ENCODE measurements at places on chromosomes 4 and X.
A peak's percentile ranks its signal among the peaks of the same experiment; 100 is the strongest.

GRCh38 chrX:8728932-8729535 lies 2.9 kb downstream of the ANOS1 start:
- DNase-seq: no peak

GRCh38 chr4:182564724-182565369 lies 321.6 kb downstream of the TENM3 start:
- no peak for DNase-seq

DNA sequence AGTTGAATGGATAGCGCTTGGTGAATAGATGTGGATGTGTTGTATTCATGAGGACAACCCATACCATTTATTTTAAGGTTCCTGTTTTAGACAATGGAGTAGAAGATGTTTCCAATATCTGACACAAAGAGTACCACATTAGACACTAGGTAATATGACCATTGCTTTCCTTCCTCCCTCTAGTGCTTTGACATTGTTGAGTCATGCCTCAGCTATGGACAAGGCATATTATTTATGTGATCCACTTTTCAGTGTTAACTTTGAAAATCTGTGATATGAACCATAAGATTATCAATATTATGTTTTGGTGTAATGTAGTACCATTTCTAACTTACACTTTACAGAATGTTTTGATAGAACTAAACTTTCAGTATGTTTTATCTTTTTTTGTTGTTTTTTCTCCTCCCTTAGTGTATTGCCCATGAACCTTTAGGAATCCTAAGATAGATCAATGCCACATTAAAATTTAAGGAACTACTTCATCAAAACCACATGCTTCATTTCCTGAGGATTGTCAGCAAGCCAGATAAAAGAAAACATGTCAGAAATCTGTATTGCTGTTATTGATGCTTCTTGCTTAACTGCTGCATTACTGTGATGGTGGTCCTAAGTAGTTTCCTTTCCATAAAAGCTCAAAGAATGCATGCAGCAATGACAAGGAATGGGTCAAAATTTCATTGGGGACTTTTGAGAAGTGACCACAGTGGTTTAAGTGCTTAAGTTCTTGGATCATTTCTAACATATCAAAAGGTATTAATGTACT lies 105.0 kb downstream of the PCDH7 start:
- no peak for DNase-seq

DNA sequence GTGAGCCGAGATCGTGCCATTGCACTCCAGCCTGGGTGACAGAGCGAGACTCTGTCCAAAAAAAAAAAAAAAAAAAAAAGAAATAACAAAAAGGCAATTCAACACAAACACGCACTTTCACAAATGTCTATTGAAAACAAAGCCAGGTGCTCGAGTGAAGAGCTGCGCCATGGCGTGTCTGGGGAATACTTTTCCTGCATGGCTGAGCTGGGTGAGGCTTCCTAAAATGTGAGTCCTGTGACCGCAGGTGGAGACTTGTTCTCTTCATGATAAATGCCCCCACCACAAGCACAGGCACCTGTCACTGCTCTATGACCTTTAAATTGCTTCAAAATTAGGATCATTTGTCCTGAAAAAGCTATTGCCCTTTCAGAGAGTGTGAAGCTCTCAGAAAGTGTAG lies 4.0 kb upstream of the ABLIM2 start:
- DNase-seq: no peak

GRCh38 chr4:134668237-134668636 lies 466.6 kb upstream of the PABPC4L start:
- DNase-seq: no peak

- no peak for DNase-seq
Observed at GRCh38 chrX:110204986-110205385, 112.9 kb downstream of the AMMECR1 start.

GRCh38 chrX:79181401-79181800 lies 36.9 kb downstream of the GPR174 start:
- DNase-seq: no peak

GRCh38 chr4:187209921-187210613 lies 486.4 kb upstream of the FAT1 start:
- DNase-seq: no peak

GRCh38 chrX:51376672-51377071 lies 44.0 kb downstream of the NUDT10 start:
- DNase-seq: no peak

GRCh38 chrX:104913348-104913747 lies 307.1 kb downstream of the TEX13A start:
- DNase-seq: no peak

DNA sequence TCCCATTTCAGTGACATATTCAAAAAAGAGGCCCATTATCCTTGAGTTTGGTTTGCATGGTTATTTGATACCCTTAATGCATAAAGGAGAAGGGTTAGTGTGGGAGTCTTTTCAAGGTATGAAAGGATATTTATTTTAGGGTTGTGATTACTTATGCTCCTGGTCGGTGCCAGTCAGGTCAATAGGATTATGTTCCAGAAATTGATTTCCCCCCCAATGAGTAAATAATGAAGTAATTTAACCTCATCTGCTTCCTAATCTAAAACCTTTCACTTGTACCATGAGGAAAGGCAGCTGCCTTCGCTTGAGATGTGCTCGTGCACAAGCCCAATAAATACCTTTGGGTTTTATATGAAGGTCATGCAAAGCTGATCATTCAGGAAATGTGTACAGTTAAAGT lies 55.0 kb upstream of the NR0B1 start:
- DNase-seq: no peak

DNA sequence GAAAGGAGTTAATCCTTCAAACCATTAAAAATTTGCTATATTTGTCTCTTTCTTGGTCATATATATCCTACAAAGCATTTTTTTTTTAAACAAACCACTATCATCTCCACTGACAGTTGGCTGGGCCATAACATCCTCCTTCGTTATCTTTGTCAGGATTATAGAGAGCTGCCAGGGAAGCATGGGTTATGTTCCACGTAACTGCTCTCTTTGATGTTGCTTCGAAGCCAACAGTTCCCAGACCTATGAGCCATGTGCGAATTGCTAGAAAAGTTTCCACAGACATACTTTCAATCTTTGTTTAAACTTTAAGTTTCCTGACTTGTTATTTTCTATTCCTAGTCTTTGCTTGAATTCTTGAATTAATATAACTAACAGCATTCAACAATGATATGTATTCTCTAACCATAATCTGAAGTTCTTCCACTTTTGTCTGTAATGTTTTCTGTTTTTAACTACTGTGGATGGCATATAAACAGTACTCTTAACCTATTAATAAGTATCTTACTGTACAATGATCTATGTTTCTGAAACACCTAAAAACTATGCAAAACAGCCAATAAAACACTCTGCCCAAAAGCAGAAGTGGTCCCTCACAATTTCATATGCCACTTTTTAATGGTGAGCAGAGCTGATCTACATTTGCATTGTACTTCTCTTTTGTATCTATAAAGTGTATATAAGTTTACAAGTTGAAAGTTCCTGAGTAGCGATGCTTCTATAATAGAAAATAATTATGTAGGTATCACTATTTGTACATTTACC lies 37.9 kb downstream of the EREG start:
- DNase-seq: no peak

DNA sequence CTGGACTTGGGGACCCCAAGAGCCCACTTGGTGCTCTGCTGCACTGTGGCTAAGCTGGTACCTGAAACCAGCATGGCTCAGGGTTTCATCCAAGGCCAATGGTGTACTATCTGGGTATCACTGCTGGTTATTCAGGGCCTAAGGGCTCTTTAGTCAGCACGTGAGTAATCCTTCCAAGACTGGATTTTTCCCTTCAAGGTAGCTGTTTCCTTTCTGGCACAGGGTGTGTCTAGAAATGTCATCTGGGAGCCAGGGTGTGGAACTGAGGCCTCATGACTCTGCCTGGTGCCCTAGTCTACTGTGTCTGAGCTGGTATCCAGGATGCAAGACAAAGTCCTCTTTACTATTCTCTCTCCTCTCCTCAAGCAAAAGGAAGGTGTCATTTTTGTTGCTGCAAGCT lies 99.0 kb upstream of the QRFPR start:
- no peak for DNase-seq

DNA sequence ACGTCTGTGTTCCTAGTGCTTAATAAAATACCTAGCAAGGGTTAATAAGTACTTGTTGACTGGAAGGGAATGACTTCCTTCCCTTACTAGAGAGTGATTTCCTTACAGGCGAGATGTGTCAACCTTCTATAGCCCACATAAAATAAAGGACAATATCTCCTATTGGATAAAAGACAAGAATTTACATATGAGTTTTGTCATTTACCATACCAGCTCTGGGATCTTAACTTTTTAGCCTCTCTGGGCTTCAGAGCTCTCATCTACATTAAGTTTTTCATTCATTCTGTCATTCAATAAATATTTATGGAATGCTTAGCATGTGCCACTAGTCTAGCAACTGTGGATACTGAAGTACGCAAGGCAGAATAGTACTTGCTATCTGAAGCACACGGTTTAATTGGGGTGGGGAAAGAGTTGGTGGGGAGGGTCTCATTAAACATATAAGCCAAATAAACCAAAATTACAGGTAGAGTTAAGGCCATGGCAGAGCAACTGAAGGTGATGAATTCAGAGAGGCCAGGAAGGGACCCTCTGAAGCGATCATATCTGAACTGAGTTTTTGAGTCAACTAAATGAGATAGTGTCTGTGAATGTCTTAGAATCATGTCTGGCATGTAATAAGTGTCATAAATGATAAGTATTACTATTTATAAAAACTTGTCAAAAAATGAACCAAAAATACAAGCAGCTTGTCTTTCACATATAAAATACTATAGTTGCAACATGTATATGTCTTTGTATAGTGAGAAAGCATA lies 91.6 kb upstream of the BMP2K start:
- no peak for DNase-seq

GRCh38 chr4:163666332-163666873 lies 171.9 kb downstream of the TMA16 start:
- no peak for DNase-seq

- DNase-seq: no peak
Observed at GRCh38 chr4:58776627-58777026, 1666.4 kb upstream of the IGFBP7 start.

- DNase-seq: no peak
Observed at GRCh38 chr4:141455651-141456050, 180.7 kb upstream of the IL15 start.

GRCh38 chr4:6885953-6886557 lies 23.6 kb upstream of the TBC1D14 start:
- peak; percentile 82 for DNase-seq

DNA sequence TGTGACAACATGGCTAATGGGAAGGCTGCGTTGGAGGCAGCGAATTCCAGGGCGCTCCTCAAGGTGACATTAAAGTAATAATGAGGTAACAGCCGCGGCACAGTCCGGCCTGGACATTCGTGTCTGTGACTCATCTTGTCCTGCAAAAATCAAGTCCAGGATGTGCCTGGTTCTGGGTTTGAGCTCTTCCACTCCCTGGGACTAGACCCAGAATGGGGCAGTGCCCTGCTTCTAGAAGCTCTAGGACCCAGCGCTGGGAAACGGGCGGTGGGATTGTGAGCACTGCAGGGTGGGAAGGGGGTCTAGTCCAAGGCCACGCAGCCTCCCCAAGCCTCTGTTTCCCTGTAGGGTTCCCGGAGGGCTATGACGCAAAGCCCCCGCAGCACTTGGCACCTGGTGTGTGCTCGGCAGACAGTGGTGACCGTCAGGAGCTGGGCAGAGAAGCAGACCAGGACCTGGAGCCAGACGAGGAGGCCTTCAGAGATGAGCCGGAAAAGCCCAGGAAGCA lies 34.9 kb downstream of the HMX1 start:
- no peak for DNase-seq

DNA sequence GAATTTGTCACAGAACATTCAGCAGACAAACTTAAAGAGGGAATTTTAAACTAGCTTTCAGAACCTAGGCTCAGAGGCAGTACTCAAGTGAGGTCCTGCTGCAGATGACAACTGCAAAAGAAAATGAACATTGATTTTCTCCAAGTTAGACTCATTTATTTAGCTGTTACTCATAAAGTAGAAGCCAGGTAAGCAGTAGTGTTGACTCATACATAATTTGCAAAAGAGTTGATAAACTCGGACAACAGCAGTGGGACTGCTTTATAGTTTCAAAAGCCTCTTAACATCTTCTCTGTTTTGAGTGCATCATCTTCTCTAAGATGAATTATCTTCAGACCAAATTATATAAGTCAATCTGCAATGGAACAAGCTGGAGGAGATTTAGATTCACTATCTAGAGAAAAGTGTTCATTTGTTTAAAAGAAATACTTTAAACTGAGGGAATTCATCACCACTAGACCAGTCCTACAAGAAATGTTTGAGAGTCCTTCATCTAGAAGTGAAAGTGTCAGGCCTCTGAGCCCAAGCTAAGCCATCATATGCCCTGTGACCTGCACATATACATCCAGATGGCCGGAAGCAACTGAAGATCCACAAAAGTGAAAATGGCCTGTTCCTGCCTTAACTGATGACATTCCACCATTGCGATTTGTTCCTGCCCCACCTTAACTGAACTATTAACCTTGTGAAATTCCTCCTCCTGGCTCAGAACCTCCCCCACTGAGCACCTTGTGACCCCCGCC lies 49.5 kb downstream of the COQ2 start:
- no peak for DNase-seq

DNA sequence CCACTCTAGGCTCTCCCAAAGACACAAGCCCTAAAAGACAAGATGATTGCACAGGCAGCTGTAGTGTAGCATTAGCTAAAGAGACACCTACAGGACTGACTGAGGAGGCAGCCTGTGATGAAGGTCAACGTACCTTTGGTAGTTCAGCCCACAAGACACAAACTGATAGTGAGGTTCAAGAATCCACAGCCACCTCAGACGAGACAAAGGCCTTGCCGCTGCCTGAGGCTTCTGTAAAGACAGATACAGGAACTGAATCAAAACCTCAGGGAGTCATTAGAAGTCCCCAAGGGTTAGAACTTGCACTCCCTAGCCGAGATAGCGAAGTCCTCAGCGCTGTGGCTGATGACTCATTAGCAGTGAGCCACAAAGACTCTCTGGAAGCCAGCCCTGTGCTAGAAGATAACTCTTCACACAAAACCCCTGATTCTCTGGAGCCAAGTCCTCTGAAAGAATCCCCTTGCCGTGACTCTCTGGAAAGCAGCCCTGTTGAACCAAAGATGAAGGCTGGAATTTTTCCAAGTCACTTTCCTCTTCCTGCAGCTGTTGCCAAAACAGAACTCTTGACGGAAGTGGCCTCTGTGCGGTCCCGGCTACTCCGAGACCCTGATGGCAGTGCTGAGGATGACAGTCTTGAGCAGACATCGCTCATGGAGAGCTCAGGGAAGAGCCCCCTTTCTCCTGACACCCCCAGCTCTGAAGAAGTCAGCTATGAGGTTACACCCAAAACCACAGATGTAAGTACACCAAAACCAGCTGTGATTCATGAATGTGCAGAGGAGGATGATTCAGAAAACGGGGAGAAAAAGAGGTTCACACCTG lies 306.3 kb downstream of the ANK2 start:
- no peak for DNase-seq

DNA sequence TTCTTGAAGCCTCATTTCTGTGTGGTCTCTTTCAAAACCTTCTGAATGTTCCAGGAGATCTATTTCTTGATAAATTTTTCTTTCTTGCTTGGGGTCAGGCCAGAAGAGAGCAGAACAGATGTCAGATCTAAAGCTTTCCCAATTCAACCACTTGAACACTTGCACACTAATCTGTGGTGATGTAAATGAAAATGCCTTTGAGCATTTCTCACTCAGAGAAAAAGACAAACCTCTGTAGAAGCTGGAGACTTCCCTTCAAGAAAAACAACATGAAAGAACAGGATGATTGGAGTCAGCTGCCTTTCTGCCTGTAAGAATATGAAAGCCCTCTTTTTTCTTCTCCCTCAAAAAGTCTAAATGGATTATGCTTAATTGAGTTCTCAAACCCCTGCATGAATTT lies 11.2 kb downstream of the IGFBP7 start:
- DNase-seq: no peak

All from midbrain (tissue), 1 donor.